Activated naive CD8-positive, alpha-beta T cell treated with anti-CD3 and anti-CD28 coated beads for 36 hours (primary cell): ENCODE measurements at places on chromosomes 6 and 20. TPM values are rescaled to one million over a fixed set of nuclear protein-coding genes. Genes with fewer than 3 reads are reported as not detected.

MAPK14 gene
- total RNA-seq = 40.7 TPM

TRAPPC3L gene
- total RNA-seq = not detected

SMLR1 gene
- total RNA-seq = not detected

ATP6V1G2 gene
- total RNA-seq = 1.0 TPM

MACROD2 gene
- total RNA-seq = 0.12 TPM

SCUBE3 gene
- total RNA-seq = not detected

TREM2 gene
- not detected for total RNA-seq

GRCh38 chr6:150229436-150230163 is 86.8 kb downstream of the PPP1R14C start:
- no peak for DNase-seq
- no peak overlapping the region for H3K27ac ChIP-seq
- peaks cover 2% of the 10 kb centered on the region for H3K4me1 ChIP-seq
- peaks cover 34% of the 10 kb centered on the region for H3K27me3 ChIP-seq
- H3K36me3 ChIP-seq = no peaks in the 10 kb centered on the region

GRCh38 chr6:87209812-87210211 is 54.4 kb downstream of the ZNF292 start:
- peaks cover 42% of the 10 kb centered on the region for H3K36me3 ChIP-seq
- H3K4me3 ChIP-seq = no peak overlapping the region
- no peak for DNase-seq
- no peaks in the 10 kb centered on the region for H3K27me3 ChIP-seq
- peaks cover 67% of the 10 kb centered on the region for H3K4me1 ChIP-seq
- H3K27ac ChIP-seq = no peak overlapping the region

DNA sequence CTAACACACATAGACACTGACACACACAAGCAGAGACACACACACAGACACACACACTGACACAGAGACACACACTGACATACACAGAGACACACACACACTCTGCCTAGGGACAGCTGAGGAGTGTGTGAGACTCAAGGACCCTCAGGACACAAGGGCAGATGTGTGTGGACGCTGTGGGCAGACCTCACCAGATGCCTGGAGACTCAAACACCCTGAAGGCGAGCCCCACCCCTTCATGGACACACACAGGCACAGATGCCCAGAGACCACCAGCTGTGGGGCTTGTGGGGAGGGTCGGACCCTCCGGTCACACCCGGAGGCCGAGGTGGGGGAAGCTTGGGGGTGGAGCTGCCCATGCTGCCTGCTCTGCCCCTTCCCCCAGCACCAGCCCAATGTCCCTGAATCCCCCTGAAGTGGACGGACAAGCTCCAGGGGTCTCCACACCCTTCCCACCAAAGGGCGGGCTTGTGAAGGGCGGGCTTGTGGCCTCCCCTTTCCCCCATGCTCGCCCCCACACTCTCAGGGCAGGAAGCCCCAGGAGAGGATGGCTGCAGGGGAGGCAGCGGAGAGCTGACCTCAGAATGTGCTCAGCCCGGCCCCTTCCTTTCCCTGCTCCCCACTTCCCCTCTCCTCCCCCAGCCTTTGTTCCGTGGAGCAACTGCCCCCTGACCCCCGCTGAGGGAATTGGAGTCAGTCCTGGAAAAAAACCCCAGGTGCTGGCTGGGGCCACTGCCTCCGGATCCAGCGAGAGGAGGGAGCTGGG is 13.9 kb upstream of the ABHD16B start:
- no peak for DNase-seq
- no peak overlapping the region for H3K27ac ChIP-seq
- peaks cover 43% of the 10 kb centered on the region for H3K27me3 ChIP-seq
- H3K4me1 ChIP-seq = peaks cover 17% of the 10 kb centered on the region

- no peak overlapping the region for H3K27ac ChIP-seq
- H3K36me3 ChIP-seq = no peaks in the 10 kb centered on the region
- no peak for DNase-seq
Measured at GRCh38 chr6:114216789-114217467, 125.9 kb downstream of the HS3ST5 start.

GRCh38 chr6:159695984-159696383 is 2.9 kb upstream of the SOD2 start:
- peaks cover 27% of the 10 kb centered on the region for H3K4me1 ChIP-seq
- H3K36me3 ChIP-seq = peaks cover 9% of the 10 kb centered on the region
- H3K27ac ChIP-seq = no peak overlapping the region

DNA sequence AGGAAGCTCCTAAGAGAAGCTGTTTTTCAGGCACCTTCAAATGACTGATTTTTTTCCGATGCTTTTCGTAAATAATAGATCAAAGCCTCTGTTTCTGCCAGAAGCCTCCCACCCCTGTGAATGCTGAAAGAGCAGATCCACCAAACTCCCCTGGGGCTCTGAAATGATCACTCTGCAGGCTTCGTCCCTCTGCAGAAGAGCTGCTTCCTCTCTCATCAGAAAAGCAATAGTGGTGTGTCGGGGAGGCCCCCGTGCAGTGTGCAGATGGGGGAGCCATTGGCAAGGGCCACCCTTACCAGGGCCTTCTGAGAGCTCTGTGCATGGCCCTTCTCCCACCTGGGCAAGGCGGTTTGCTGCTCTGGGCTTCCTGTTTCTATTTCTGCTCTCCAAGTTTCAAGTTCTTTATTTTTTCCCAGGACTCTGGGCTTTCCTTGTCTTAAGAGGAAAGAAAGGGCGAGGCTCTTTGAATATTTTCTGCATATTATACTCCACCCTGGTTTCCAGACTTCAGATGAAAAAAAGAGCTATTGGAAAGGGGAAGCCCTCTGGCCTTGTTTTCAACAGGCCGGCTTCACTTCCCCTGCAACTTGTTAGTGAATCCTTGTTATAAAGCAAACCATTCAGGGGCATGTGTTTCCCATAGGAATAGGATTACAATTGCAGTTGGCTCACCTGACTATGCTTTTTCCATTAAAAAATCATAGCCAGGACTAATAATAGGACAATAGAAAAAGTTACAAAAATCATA is 155.2 kb downstream of the TTLL2 start:
- no peak for DNase-seq
- no peaks in the 10 kb centered on the region for H3K4me1 ChIP-seq
- H3K27ac ChIP-seq = no peak overlapping the region
- H3K4me3 ChIP-seq = no peak overlapping the region
- no peaks in the 10 kb centered on the region for H3K36me3 ChIP-seq

GRCh38 chr20:46558511-46558959 is 8.1 kb upstream of the OCSTAMP start:
- no peak overlapping the region for H3K27ac ChIP-seq
- no peaks in the 10 kb centered on the region for H3K36me3 ChIP-seq
- H3K4me3 ChIP-seq = no peak overlapping the region
- H3K27me3 ChIP-seq = no peaks in the 10 kb centered on the region
- peak; percentile 29 for DNase-seq

- H3K27me3 ChIP-seq = no peaks in the 10 kb centered on the region
- H3K4me1 ChIP-seq = no peaks in the 10 kb centered on the region
- no peaks in the 10 kb centered on the region for H3K36me3 ChIP-seq
- H3K27ac ChIP-seq = no peak overlapping the region
Measured at GRCh38 chr6:154112181-154112809, 73.3 kb downstream of the OPRM1 start.

DNA sequence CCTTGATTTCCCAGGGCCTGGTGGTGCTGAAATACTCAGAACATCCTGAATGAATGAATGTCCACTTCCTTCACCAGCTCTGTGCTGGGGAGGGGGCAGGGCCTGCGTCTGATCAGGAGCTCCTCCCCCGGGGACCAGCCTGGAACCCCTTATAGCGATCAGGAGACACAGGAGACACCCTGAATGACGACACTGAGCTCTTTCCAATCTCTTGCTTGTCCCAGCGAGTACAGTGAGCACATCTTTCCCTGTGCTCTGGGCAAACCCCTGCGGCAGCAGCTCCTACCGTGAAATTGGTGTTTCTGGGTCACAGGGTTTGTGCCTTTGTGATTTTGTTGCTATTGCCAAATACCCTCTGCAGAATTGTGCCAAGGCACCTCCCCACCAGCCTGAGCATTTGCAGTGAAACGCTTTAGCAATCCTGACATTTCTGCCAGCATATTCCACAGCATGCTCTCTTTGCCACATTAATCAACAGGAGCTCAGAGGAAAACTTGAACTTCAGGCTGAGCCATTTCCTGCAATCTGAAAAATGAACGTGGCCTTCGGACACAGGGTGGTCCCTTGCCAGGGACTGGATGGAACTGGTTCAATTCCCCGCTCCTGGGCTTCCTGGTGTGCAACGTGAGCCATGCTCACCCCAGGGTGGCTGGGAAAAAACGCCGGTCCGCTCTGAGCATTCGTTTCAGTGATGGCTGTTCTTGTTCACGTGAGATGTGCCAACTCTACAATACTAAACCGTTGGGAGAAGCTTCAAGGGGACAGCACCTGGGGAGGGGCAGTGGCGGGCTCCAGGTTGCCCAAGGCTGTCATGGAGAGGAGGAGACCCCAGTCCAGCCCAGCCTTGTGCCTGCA is 23.1 kb upstream of the MRGBP start:
- H3K27me3 ChIP-seq = no peaks in the 10 kb centered on the region
- no peak overlapping the region for H3K4me3 ChIP-seq
- H3K4me1 ChIP-seq = peaks cover 37% of the 10 kb centered on the region

GRCh38 chr6:148677594-148678476 is 69.0 kb upstream of the UST start:
- H3K36me3 ChIP-seq = no peaks in the 10 kb centered on the region
- H3K4me3 ChIP-seq = no peak overlapping the region
- H3K27me3 ChIP-seq = peaks cover 17% of the 10 kb centered on the region
- no peaks in the 10 kb centered on the region for H3K4me1 ChIP-seq
- no peak overlapping the region for H3K27ac ChIP-seq
- DNase-seq = no peak

DNA sequence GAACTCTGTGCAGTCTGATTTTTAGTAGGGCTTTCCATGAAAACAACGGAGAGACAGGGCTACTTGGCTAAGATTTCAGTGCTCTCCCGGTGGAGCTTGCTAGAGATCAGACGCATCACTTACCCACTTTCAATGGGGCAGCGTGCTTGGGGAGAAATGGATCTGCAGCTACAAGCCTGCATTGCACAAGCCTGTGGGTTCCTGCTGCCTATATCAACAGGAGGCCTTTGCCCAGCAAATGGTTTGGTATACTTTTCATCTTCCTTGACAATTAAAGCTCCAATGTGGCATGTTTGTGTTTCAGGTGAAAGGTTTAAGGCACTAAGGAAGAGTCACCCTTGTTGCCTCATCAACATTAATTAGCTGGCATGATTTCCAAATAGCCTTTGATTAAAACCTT is 136.0 kb upstream of the FOXQ1 start:
- no peak overlapping the region for H3K4me3 ChIP-seq
- H3K4me1 ChIP-seq = no peaks in the 10 kb centered on the region
- no peak for DNase-seq
- H3K36me3 ChIP-seq = no peaks in the 10 kb centered on the region

- no peak overlapping the region for H3K27ac ChIP-seq
- DNase-seq = no peak
- no peaks in the 10 kb centered on the region for H3K36me3 ChIP-seq
- peaks cover 12% of the 10 kb centered on the region for H3K4me1 ChIP-seq
- no peak overlapping the region for H3K4me3 ChIP-seq
Measured at GRCh38 chr20:45826381-45827019, 612 bp downstream of the TNNC2 start.

GRCh38 chr20:45338121-45339030 is 9.8 kb downstream of the SDC4 start:
- no peak overlapping the region for H3K4me3 ChIP-seq
- peaks cover 6% of the 10 kb centered on the region for H3K27me3 ChIP-seq
- no peak overlapping the region for H3K27ac ChIP-seq
- no peak for DNase-seq

DNA sequence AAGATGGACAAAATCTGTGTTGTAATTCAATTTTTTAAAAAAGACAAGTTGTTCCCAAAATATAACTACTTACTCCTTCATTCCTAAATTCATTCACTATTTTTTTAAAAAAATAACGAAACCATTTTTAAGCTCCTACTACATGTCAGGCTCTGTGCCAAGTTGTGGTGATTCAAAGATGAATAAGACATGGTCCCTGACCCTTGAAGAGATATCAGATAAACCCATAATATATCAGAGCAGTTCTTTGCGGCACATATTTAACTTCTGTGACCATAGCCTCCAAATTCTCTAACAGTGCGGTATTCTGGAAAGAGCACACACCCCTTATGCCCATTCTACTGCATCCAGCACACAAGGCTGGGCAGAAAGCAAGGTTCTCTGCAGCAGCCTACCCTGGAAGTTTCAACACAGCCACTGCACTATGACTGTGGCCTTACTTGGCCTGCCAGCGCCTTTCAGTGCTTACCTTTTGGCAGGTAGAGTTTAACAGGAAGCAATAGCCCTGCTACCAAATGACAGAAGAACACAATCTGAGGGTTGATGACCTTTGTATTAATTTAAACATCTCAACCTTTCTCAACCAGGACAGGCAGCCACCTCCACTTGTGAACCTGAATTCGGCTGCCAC is 406.5 kb downstream of the BTBD9 start:
- DNase-seq = no peak
- H3K27me3 ChIP-seq = no peaks in the 10 kb centered on the region
- H3K27ac ChIP-seq = no peak overlapping the region
- peaks cover 8% of the 10 kb centered on the region for H3K36me3 ChIP-seq
- peaks cover 2% of the 10 kb centered on the region for H3K4me1 ChIP-seq

DNA sequence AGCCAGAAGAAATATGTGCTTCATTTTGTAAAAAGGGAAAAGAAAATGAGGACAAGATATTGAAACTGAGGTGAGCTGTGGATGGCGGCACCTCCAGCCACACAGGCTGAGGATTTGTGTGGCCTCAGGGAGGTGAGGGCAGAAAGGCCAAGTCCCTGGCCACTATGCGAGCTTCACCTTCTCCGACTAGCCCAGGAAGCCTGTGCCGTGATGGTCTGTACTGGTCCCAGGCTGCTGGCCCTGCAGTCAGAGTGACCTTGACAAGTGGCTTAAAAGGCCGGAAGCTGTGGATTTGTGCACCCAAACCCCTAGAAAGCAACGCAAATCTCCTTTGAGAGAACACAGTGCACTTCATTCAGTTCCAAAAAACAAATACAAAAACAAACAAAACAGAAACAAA is 48.1 kb downstream of the WDR27 start:
- H3K27me3 ChIP-seq = no peaks in the 10 kb centered on the region
- H3K27ac ChIP-seq = no peak overlapping the region
- H3K4me3 ChIP-seq = peak overlapping the region; percentile 75
- DNase-seq = no peak

DNA sequence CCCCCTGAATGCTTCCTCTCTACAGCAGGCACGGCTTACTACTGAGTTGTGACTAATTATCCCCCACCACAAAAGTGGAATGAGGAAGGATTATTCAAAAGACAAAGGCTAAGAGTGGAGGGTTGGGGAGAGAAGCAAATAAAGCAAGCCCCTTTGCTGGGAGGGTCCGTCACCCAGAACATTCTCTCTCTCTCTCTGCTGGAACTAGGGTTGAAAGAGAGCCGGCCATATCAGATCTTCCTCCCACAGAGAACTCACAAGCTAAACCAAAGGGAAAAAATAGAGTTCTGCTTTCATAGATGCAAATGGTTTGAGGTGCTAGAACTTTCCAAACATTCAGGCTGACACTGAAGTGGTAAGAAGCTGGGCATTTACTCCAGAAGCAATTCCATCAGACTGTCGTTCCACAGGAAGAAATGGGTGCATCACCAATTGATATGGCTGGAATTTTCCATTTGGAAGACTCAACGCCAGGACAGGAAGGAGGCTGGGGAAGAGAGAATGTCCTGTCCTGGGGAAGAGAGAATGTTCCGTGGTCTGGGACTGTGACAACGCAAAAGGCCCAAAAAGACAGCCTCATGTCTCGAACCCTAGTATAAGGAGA is 7.9 kb downstream of the ZMYND8 start:
- H3K27me3 ChIP-seq = no peaks in the 10 kb centered on the region
- no peak for DNase-seq
- no peak overlapping the region for H3K4me3 ChIP-seq
- peaks cover 31% of the 10 kb centered on the region for H3K36me3 ChIP-seq
- H3K4me1 ChIP-seq = peaks cover 30% of the 10 kb centered on the region
- no peak overlapping the region for H3K27ac ChIP-seq
